ENCODE measurements at places on chromosomes 3 and 15.

DNA sequence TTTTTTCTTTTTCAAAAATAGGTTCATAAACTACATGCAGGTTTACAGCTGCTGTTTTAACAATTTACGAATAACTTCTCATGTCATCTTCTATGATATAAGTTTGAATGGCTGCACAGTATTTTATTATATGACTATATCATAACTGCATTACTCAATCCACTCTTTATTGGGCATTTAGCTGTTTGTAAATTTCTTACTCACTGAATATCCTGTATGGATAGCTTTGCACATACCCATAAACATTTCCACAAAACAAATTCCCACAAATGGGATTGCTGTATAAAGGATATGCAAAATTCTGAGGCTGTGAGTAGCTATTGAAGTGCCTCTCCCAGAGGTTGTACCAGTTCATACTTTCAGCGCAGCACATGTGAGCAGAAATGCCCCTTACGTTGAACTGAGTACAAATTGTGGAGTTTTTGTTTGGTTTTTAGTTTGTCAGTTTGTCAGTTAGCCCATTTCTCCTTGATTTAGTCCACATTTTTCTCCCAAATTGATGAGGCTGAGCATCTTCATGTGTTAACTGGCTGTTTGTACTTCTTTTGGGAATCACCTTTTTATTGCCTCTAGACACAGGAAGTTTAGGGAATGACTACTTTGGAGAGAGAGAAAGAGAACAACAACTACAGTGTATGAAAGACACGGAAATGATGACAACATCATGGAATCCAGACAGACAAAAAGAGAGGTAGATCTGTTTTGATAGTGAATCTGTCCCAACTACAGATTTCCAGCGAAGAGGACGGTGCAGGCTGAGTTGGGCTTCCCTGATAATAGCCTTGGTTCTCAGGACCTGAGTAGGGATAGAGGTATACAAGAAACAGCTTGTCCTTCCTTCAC is 24.8 kb downstream of the TTC23 start:
- DNase-seq = no peak

- DNase-seq = no peak
Observed at GRCh38 chr15:25801586-25802284, 61.4 kb downstream of the ATP10A start.

- DNase-seq = no peak
Observed at GRCh38 chr3:139771331-139771730, 93.6 kb upstream of the NMNAT3 start.

GRCh38 chr3:101850246-101851051 is 1.1 kb downstream of the NFKBIZ start:
- peak; percentile 57 for DNase-seq

DNA sequence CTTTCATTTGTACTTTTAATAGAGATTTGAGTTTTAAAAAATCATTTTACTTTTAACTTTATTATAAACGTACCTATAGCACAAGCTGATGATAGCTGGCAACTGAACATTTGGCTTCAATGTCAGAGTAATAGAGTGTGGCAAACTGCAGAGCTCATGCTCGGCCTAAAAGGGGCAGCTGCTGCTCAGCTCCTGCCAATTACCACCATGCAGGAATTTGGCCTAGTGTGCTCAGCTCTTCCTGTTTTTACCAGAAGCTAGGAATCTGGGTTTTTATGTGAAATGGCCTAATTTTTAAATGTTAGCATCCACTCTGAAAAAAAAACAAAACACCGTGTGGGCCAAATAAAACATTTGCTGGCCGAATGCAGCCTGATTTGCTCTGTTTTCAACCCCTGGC is 1.8 kb downstream of the IFT122 start:
- no peak for DNase-seq

DNA sequence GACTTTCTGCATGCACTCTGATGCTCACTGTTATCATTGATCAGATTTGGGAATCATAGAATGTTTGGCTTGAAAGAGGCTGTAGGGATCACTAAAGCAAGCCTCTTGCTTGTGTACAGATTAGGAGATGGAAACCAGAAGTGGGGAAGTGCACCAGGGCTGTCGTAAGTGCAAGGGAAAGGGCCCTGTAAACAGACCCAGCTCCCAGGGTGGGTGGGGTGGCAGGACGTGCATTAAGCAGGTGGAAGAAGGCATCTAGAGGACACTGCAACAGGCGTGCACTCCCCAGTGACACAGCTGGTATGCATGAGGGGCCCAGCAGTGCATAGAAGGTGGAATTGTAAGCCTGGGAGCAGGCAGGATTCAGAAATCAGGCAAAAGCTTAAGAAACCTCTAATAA is 58.0 kb upstream of the SLC7A14 start:
- DNase-seq = no peak

Measured in stimulated activated CD4-positive, alpha-beta T cell treated with anti-CD3 and anti-CD28 coated beads, Interleukin-1b, Interleukin-23, amount 100 ng/mL, for 48 hours (primary cell).